Activated CD4-positive, alpha-beta T cell treated with anti-CD3 and anti-CD28 coated beads, Interleukin-2, amount 10 ng/mL, durations not matched to agents 7 days and 5 days (primary cell): ENCODE measurements at places on chromosomes 5 and 9. TPM values are rescaled to one million over a fixed set of nuclear protein-coding genes. Genes with fewer than 3 reads are reported as not detected.

DNA sequence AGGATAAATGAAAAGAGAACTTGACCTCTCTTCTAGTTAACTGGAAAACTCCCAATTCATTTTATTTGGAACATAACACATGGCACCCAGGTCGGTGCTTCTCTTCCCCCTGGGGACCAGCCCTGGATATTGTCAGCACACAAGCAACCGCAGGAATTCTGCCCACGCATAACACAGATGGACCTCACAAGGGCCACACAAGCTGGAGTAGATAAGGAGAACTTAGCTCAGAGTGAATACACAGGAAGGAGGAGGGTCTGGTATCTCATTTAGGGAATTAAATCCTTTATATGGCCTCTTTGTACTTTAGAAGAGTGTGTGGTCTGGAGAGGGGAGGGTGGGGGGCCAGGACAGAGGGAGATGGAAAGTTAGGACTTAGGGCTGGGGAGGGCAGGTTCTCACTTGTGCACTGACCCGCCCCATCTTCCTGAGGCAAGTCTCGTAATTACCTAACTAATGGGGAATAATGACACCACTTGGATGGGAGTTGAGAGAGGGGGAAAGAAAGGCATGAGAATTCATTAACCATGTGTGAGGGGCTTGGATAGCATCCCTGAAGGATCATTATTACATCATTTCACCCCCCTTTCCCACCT, 341.2 kb upstream of the WWC1 start:
- no peaks in the 10 kb centered on the region for H3K36me3 ChIP-seq
- no peak overlapping the region for H3K4me3 ChIP-seq
- no peak overlapping the region for H3K27ac ChIP-seq
- H3K4me1 ChIP-seq = peaks cover 2% of the 10 kb centered on the region
- no peak for DNase-seq

The RALGDS gene
- total RNA-seq = 92.3 TPM

The PTGES2 gene
- total RNA-seq = 59.9 TPM

The ST6GALNAC4 gene
- 16.8 TPM for total RNA-seq

GRCh38 chr5:180784497-180785097, 18.0 kb downstream of the MGAT1 start:
- peaks cover 6% of the 10 kb centered on the region for H3K36me3 ChIP-seq
- H3K4me3 ChIP-seq = no peak overlapping the region
- H3K4me1 ChIP-seq = peaks cover 28% of the 10 kb centered on the region
